ENCODE measurements at places on chromosomes 16 and 17.

DNA sequence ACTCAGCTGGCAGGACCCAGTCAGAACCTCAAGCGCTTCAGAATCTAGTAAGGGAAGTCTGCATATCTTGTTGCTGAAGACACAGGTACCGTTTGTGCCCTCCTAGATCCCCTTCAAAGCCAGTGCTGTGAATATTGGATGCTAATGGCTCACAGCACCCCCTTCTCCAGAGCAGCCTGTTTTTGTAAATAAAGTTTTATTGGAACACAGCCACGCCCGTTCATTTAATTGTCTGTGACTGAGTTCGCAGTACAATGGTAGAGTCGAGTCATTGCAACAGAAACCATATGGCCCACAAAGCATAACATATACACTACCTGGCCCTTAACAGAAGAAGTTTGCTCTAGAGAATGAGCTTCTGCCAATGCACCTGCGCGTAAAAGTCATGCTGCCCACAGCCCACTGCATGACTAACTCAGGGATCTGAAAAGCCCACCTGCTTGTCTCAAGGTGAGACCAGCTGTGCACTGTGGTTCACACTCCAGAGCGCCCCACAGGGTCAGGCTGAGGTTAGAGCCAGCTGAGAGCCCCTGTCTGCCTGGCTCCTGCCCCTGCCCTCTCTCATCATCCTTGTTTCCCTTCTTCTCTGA, 48.8 kb downstream of the AIPL1 start:
- no peak for DNase-seq

GRCh38 chr17:73427198-73427597, 115.4 kb upstream of the CDC42EP4 start:
- DNase-seq, result no peak

- no peak for DNase-seq
These were observed 126.4 kb downstream of the KCNJ2 start for GRCh38 chr17:70295731-70296130.

DNA sequence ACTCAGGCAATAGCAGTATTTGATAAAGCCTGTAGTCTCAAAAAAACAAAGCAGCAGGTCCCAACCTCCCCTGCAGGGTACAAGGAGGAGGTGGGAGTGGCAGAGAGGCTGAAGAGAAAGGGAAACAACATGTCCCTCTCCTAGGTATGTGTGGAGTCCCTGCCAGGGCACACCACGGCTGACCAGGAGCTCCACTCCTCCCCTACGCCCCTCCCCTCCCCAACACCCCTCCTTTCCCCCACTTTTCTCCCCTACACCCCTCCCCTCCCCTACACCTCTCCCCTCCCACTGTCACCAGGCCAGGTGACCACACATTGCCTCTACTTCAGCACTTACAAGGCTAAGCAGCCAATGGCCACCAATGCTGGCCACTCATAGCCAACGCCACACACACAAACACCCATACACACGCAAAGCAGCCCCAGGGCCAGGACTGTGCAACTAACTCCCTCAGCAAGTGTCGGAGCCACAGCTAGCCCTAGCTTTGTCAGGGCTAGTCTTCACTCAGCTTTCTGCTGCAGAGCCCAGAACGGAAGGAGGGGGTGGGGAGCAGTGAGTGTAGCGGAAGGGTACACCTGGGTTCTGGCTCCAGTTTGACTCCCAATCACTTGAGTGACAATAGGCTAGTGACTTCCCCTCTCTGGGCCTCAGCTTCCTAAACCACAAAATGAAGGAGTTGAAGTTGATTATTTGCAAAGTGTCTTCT, 8.2 kb downstream of the CAVIN1 start:
- DNase-seq, result no peak

DNA sequence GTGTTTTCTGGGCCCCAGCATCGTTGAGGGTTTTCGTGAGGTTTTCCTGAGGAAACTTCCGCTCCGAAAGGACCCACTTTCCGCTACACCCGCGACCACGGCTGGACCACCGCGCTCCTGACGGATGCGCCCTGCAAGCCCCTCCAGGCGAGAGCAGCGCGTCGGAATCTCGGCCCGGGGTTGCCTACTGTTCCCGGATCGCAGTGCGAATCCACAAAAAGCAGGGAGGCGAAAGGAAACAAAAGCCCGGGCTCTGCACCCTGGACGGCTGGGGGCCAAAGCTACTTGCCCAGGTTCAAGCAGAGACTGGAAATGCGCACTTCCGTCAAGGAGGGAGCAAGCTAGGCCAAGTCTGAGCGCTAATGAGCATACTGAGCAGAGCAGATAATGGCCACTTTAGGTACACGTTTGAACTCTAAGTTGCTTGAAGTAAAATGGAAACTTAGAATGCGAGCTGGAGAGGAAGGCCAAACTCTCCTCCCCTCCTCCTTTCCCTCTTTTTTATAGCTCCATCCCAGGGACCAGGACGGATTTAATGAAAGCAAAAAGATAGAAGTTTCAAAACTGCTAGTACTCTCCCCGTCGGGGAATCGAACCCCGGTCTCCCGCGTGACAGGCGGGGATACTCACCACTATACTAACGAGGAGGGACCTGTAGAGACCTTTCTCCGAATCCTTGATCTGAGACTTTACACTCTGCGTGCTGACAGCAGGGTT, 11.4 kb upstream of the AURKB start:
- DNase-seq, result peak; percentile 79

GRCh38 chr17:62870030-62870541, 62.0 kb upstream of the MARCHF10 start:
- no peak for DNase-seq

DNA sequence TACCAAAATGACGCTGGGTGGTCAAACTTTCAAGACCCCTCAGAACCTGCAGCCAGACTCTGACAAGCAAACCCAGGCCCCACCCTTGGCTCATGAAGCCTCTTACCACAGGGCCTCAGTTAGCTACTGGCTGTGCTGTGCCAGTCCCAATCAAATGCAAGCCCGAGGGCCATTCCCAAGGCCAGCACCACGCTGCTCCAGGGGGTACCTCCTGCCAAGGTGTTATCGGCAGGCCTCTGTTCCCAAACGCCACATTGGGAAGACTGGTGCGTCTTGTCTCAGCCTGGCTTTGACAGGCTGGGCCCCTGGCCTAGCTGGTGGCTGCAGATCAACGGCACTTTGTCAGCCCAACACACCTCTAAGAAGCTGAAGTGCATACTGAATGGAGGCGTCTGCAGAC, 35.8 kb upstream of the NOG start:
- no peak for DNase-seq

- no peak for DNase-seq
These were observed 2.3 kb upstream of the SLC16A11 start for GRCh38 chr17:7046127-7046724.

DNA sequence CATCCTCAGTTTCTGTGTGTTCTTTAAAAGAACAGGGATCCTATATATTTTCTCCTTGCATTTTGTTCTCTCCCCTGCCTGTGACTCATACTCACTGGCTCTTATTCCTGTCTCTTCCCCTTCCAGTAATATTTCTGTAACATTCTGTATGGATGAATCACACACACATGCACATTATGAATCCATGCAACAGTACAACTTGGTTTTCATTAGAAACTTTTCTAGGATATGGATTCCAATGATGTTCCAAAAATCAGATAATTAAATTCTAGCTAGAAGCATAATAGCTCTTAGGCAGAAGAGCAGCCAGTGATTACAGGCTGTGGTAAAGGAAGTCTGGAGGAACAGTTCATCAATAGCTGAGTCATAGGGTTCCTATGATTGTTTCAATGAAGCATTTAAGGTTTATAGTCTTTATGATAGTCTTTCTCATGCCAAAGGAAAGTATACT, 119.6 kb upstream of the PMFBP1 start:
- no peak for DNase-seq

GRCh38 chr17:47813077-47813476, 8.5 kb downstream of the OSBPL7 start:
- DNase-seq, result no peak

- no peak for DNase-seq
These were observed 3.2 kb downstream of the PAM16 start for GRCh38 chr16:4347765-4348509.

GRCh38 chr16:12781777-12782176, 21.9 kb downstream of the CPPED1 start:
- DNase-seq, result no peak

DNA sequence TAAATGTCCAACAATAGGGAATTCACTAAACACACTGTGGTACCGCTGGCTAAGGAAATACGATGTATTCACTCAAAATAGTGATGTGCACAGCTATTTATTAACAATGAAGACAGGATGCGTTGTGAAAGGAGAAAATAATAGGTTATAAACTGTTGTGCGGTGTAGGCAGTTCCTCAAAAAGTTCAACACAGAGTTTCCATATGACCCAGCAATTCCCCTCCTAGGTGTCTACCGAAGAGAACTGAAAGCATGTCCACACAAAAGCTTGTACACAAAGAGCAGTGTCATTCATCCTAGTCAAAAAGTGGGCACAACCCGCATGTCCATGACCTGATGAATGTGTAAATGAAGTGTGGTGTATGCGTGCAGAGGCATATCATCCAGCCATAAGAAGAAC, 1.2 kb upstream of the CES1 start:
- DNase-seq, result no peak

GRCh38 chr17:78332991-78333390, 26.9 kb downstream of the SOCS3 start:
- no peak for DNase-seq

GRCh38 chr17:78315355-78316114, 44.3 kb downstream of the SOCS3 start:
- DNase-seq, result no peak

DNA sequence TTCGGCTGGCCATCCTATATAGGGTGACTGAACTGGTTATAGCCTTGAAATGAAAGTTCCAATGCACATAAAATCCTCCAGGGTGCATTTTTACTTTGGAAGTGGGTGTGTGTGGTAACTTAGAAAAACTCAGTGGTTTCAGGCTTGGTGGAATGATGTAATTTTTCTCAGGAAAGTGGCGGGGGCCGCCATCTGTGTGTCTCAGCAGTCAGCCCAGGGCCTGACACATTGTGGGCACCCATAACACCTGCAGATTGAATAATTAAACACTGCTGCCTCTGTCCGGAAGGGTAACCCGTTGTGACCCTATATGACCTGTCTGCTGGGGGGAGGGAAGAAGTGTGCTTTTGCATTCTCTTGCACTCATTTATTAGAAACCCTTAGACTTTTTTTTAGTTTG, 2.2 kb upstream of the PDP2 start:
- no peak for DNase-seq

DNA sequence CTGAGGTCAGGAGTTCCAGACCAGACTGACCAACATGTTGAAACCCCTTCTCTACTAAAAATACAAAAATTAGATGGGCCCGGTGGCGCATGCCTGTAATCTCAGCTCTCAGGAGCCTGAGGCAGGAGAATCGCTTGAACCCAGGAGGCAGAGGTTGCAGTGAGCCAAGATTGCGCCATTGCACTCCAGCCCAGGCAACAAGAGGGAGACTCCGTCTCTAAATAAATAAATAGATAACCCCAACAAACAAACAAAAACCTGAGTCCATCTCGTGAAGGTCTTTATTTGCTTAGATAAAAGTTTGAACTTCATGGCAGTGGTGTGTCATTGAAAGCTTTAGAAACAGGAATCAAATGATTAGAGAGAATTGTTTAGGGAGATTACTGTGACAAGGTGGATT, 167.4 kb downstream of the BCAS3 start:
- no peak for DNase-seq

- DNase-seq, result no peak
These were observed 18.7 kb upstream of the BEAN1 start for GRCh38 chr16:66408163-66409048.

- no peak for DNase-seq
These were observed 5.4 kb upstream of the FSCN2 start for GRCh38 chr17:81522491-81523401.

DNA sequence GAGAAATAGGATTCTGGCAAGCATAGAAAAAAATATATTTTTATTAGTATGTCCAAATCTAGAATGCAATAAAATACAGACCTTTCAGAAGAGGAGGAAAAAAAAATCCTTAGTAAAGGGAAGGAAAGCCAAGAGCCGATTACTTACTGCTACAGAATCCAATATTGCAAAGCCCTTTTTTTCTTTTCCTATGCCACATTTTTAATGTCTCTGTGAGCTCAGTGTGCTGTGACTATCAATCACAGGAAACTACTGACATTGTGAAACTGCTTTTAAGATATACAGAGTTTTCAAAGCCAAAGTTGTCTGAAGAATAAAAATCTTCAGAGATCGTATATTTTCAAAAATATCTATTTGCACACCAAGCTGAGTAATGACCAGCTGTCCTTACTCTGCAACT, 120.4 kb downstream of the CHD9NB start:
- no peak for DNase-seq

GRCh38 chr16:17070882-17071592, 399.7 kb downstream of the XYLT1 start:
- DNase-seq, result peak; percentile 53

GRCh38 chr17:77618731-77619130, 339.8 kb upstream of the TNRC6C start:
- no peak for DNase-seq

DNA sequence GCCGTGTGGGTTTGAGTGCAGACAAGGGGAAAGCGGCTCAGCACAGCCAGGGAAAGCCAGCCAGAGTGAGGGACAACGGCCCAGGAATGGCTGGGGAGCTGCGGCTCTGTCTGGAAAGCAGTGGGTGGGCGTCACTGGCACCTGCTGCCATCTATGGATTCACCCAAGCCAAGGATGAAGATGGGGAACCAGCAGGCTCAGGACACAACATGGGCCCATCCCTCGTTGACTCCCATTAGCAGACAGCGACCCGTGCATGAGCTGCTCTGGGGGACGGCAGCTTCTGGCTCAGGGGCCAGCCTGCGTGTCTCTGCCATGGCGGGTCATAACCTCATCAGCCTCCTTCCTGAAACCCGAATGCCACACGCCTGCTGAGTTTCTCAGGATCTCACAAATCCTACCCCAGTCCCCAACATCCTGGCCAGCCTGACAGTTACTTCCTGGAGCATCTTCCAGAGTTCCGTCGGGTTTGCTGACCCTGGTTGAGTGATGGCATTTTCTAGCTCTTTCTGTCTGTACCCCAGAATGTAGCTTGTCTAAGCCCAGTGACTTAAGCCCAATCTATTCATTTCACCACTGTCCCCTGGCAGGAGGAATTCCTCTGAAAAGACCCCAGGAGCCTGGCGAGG, 50.7 kb downstream of the SLC7A5 start:
- no peak for DNase-seq

- peak; percentile 41 for DNase-seq
These were observed 7.6 kb upstream of the NXPH3 start for GRCh38 chr17:49567871-49568694.

- no peak for DNase-seq
These were observed 11.2 kb downstream of the CHD9NB start for GRCh38 chr16:53041320-53042051.

DNA sequence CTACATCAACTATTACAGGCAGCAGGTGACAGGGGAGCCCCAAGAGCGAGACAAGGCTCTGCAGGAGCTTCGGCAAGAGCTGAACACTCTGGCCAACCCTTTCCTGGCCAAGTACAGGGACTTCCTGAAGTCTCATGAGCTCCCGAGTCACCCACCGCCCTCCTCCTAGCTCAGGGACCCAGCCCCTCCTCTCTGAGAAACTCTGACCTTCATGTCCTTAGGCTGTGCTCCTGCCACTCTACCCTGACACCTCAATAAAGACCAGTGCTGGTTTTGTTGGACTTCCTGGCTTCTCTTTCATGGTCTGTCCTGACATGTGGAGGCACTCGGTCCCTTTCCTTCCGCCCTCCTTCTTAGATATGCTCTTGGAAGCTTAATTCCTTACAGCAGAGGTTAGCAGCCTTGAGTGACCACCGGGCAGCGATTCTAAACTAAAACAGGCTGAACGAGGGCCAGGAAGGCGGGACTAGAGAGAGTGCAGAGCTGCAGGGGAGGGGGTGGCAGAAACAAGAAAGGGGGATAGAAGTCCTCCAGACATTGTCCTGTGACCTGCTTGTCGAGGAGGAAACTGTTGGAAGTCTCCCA, 915 bp downstream of the AHSP start:
- DNase-seq, result no peak
